ENCODE measurements at places on chromosomes 3 and 15.
A peak's percentile ranks its signal among the peaks of the same experiment; 100 is the strongest.

DNA sequence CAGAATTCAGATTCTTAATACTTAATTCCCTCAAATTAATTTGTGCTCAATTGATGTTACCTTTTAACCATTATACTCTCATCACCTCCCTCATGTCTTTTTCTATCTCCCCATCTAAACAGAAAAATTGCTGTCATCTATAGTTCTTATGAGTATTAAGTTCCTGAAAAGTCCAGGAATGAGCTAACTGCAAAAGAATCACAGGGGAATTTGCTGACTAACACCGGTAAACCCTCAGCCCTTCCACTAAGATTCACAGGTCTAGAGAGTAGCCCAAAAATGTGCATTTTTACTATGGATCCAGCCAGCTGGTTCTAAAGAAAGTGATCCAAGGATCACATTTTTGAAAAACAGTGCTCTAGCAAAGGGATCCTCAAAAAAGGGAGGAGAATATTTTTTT lies 67.0 kb downstream of the SETD2 start:
- peak; percentile 84 for DNase-seq

- peak; percentile 53 for DNase-seq
These were observed 346.8 kb downstream of the CNTN3 start for GRCh38 chr3:74267588-74268184.

- DNase-seq, result peak; percentile 81
These were observed 161.3 kb upstream of the TLE3 start for GRCh38 chr15:70259028-70259424.

GRCh38 chr3:151431940-151432339 lies 28.9 kb downstream of the IGSF10 start:
- peak; percentile 74 for DNase-seq

DNA sequence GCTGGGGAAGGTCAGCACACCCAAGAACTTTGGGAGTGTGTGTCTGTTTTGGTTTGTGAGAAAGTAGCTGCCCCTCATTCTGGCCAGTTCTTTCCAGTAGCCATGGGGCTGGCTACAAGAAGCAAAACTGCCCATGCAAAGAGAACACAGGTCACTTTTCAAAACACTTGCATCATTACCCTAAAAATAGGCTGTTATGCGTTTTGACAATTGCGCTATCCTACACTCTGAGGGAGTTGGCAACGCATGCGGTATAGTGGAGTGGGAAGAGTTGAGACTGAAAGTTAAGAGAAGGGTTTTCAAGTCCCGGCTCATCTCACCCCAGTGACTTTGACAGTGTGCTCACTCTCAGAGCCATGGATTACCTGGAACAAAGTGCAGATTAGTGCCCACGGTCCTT lies 41.8 kb upstream of the MYZAP start:
- no peak for DNase-seq

- peak; percentile 64 for DNase-seq
These were observed 14.5 kb downstream of the RLBP1 start for GRCh38 chr15:89206908-89207331.

GRCh38 chr3:68239542-68239941 lies 585.1 kb upstream of the SUCLG2 start:
- no peak for DNase-seq

DNA sequence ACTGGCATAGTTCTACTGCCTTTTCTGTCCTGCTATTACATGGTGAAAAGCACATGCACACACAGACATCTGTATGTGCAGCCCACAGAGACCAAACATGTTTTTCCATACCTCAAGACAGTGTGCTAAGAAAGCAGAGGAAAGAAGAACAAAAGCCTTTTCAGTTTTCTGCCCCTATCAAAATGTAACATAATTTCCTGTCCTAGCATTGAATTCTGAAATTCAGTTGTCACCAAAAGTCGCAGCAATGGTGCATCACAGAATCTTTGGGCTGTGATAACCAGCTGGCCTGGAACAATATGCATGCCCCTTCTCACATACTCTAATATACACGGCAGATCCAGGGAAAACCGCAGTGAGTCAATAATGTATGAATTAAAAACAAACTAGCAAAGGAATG lies 153.8 kb upstream of the RAP2B start:
- peak; percentile 16 for DNase-seq

DNA sequence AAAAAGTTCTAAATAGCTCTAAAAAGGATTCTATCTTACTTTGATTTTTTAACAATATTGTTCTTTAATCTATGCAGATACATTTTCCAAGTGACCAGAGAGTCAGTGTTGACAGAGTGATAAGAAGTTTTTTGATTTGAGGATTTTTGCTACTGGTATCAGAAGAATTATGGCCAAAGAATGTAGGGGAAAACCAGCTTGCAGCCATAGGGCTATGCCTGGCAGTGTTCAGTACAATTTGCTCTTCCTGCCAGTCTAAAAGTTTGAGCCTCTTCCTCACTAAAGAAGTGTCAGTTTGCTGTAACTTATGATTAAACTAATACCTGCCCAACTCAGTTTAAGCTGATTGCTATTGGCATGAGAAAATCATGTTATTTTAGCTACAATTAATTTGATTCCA lies 35.3 kb upstream of the FSIP1 start:
- DNase-seq, result no peak

GRCh38 chr3:25558796-25559195 lies 105.9 kb downstream of the TOP2B start:
- DNase-seq, result peak; percentile 89

GRCh38 chr3:55648591-55649318 lies 161.6 kb upstream of the WNT5A start:
- no peak for DNase-seq

GRCh38 chr3:9676785-9677184 lies 26.8 kb upstream of the CPNE9 start:
- no peak for DNase-seq

DNA sequence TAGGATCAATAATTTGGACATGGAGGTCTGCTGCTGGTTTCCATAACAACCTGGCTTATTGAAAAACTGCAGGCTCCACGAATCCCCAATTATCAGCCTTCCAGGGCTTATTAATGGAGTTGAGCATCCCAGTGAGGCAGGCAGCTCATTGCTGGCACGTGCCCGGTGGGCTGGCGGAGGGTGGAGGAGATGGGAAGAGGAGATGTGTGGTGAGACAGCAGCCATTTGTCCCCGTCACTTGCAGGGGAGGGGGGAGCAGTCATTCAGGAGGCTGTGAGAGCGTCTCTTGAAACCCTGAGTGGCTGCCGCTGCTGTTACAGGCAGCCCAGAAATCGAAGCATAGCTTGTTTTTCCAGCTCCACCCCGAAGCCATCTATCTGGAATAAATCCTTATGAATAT lies 70.6 kb downstream of the GAP43 start:
- no peak for DNase-seq

DNA sequence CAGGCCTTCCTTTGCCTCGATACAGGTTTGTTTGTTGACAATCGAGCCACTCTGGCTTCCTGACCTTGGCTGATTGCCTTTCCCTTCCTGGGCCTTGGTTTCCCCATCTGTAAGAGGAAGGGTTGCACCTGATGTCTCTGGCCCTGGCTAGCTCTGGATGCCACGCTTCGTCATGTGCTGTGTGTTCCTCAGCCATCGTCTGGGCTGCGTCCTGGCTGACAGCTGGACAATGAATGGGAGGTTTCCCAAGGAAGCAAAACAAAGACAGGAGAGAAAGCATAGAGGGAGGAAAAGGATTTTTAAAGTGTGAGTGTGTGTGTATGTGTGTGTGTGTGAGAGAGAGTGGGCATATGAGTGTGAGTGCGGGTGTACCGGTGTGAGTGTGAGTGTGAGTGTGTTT lies 65.2 kb upstream of the HACD2 start:
- no peak for DNase-seq

GRCh38 chr15:55360256-55360655 lies 41.2 kb downstream of the PIGB start:
- DNase-seq, result peak; percentile 5

DNA sequence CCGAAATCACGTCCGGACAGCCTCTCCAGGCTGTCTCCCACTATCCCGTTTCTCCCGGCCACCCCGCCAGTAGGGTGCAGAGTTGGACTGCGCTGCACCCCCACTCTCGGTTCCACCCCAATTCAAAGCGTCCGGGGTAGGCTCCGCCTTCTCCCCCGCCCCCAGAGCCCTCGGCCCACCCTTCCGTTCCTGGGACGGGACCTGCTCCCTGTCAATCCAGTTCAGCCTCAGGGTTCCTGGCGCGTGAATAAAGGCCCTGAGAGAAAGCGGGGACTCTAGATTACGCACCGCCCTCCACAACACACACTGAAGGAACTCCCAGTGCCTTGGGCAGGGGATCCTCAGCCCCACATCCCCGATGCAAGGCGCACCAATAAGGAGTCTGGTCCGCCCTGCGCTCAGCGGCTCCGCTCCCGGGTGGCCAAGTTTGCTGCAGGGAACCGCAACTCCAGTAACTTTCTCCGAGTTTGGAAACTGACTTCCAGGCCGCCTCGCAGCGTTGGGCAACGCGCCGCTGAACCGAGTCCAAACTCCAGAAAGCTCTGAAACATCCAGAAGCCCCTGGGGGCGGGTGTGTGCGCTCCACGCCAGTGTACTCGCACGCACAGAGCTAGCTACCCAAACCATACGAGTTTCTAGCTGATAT lies 1.9 kb downstream of the ADAMTS9 start:
- peak; percentile 96 for DNase-seq

DNA sequence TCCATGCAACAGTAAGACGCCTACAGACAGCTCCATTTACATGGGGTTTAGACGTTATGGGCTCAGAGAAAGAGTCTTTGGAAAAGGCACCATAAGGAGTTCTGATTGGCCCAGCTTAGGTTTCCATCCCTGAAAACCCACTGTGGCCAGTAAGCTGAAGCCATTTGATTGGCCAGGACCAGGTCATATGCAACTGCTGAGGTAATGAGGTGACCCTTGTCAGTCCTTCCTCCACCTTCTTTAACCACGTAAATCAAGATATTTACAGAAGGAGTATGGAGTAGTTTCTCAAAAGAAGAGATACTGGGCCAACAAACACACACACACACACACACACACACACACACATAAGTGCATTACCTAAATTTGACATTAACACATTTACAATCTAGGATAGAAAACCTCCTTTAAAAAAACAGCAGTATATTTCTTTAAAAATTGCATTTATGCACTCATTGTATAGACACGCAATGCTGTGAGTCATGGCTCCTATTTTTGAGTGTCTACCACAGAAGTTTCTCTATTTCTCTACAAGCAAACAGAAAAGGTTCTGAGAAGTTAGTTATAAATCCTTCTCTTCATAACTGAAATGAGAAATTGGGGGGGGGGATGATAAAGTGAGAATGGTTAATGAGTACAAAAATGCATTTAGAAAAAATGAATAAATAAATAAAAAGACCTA lies 16.3 kb upstream of the MB21D2 start:
- peak; percentile 72 for DNase-seq

- DNase-seq, result no peak
These were observed 229.3 kb downstream of the RORA start for GRCh38 chr15:60999771-61000170.

- no peak for DNase-seq
These were observed 21.4 kb upstream of the DYNC1LI1 start for GRCh38 chr3:32592011-32592410.

DNA sequence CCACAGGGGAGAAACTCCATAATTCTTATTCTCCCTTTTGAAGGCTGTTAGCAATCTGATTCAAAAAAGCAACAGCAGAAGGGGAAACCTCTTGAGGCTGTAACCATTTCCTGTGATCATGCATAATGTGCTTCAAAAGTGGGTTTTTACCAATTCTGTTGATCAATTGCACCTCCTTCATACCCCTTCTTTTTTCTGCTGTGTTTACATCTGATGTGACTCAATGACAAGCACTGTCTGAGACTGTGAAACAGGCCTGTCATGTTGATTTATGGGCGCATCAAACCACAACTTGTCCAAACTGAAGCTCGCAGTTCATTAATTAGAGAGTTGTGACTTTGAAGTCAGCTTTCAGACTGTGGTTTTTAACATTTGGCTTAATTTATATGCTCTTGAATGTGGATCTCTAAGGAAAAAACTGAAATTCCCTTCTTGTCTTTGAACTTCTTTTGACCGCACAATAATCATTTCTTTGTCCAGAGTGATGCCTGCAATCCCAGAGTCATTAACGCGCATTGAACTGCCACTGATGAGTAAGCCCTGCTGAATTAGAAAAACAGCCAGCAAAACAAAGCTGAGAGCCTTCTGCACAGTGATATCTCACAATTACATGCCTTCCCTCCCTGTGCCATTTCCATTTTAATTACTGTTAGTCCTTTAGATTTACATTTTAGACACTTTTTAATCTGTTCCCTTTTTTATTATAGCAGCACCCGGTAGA lies 532.8 kb downstream of the FOXP1 start:
- peak; percentile 94 for DNase-seq

GRCh38 chr3:30733209-30733608 lies 126.8 kb downstream of the TGFBR2 start:
- no peak for DNase-seq

DNA sequence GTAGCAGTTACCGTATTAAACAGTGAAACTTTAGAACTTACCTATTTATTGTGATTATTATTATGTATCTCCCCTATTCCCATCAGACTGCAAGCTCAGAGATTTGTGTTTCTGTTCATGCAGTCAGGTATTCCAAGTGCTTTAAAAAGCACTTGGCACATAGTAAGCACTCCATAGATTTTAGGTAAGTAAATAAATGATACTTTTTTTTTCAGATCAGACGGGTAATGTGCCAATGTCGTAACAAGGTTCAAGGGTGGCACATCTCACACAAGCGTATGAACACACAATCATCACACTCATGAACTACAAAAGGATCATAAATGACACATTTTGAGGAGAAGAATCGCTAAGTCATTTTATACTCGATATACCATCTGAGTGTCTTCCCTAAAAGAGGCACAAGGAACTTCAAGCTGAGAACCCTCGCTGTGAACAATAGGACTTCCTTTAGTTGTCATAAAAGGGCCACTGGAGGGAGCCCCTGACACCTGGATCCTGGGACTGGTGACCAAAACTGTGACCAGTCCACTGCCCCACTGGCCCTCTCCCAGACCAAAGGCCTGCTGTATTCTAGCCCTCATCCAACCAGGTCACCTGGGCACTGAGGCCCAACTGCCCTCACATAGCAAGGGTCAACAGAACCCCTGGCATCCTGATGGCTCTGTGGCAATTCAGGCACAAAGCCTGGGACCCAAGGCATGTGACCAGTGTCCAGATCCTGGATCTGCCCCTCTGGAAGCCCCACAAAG lies 32.1 kb downstream of the KIF9 start:
- DNase-seq, result peak; percentile 17

- no peak for DNase-seq
These were observed 335.5 kb downstream of the ARPP21 start for GRCh38 chr3:35974872-35975271.

DNA sequence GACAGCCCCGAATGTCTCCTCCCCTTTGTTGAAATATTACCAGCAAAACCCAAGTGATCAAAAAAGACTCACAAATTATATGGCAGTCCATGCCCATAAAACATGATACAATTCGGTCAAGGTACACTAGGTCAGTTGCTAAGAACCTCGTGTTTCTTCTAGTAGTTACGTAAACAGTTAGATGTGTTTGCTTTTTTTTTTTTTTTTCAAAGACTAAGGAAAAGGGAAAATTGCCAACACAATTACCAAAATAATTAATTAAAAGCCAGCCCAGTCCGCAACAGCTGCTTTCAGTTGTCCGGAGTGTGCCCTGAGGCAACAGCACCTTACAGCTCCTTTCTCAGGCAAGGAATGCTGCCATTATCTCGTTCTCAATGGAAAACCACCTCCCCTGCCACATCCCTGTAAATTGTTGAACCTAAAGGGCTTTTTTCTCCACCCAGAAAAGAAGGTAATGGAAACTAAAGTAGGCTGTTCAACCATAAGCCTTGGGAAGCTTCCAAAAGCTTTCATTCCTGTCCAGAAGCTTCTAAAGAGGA lies 129.2 kb upstream of the TSC22D2 start:
- DNase-seq, result no peak

- DNase-seq, result no peak
These were observed 14.0 kb downstream of the DNAH12 start for GRCh38 chr3:57530071-57530608.

GRCh38 chr15:29138260-29138659 lies 131.4 kb downstream of the NSMCE3 start:
- no peak for DNase-seq

GRCh38 chr15:99454941-99455788 lies 110.6 kb upstream of the MEF2A start:
- DNase-seq, result peak; percentile 84

Measured in fibroblast of skin of right biceps (primary cell).